ENCODE measurements at places on chromosomes 2 and 18.
A peak's percentile ranks its signal among the peaks of the same experiment; 100 is the strongest.

DNA sequence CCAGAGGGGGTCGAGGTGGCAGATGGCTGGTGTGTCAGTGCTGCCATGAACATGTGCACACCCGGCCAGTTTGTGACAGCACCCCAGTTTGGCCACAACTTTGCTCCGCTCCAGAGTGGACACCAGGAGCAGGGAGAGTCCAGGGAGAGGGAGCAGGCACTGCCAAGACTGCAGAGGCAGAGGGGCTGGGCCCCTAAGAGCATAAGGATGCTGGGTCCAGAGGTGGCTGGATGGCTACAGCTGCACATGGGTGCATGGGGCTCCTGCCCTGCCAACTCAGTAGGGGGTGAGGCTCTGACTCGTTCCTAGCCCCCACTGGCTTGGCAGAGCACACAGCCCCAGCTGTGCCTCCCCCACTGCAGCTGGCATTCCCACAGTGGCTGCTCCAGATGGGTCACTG lies 999.2 kb upstream of the CRIM1 start:
- no peak for DNase-seq

GRCh38 chr2:215880970-215881369 lies 132.4 kb downstream of the MREG start:
- DNase-seq: no peak

- no peak for DNase-seq
Measured at GRCh38 chr18:71079606-71080005, 790.8 kb downstream of the SOCS6 start.

- no peak for DNase-seq
Measured at GRCh38 chr2:158097481-158097880, 4.2 kb upstream of the UPP2 start.

- DNase-seq: no peak
Measured at GRCh38 chr2:227025510-227025909, 138.5 kb downstream of the COL4A4 start.

- no peak for DNase-seq
Measured at GRCh38 chr2:204260162-204260877, 285.0 kb upstream of the PARD3B start.

GRCh38 chr2:144539289-144539782 lies 19.4 kb upstream of the ZEB2 start:
- no peak for DNase-seq

DNA sequence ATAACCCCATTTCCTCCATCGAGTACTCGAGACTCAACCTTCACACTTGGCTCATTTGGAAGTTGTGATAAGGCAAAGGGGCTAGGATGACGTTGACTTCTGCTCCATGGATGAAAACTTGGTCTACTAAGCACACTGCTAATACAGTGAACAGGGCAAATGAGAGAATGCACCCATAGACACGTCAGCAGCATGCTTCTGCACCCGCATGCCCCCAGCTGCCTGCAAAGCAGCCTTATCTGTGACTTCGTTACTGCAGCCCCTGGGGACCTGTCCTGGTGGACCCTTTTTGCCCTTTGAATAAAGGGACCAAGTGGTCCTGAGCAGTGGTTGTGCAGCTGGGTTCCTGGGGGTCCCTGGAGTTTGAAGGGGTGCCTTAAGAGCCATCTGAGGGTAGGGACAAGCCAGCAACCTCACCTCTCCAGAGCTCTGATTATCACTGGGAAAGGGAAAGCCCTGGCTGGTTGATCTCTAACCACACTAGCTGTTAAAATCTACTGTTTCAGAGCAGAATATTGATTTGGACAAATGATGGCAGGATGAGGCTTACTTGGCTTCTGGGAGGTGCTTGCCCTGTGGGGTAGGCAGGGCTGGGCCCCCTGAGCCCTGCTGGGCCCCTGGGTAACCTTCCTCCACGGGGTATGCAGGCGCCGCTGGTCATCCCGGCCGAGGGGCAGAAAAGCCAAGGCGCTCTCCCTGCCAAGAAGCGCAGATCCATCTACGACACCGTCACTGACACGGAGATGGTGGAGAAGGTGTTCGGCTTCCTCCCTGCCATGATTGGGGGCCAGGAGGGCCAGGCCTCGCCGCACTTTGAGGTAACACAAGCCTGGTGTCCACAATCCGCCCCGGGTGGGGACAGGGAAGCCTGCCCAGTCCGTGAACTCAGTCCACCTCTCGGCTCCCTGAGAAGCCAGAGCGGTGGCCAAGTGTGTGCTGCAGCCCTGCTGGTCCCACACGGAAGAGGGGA lies 37.6 kb upstream of the GPR17 start:
- DNase-seq: no peak

- DNase-seq: no peak
Measured at GRCh38 chr2:157052685-157053224, 204.8 kb upstream of the GALNT5 start.

DNA sequence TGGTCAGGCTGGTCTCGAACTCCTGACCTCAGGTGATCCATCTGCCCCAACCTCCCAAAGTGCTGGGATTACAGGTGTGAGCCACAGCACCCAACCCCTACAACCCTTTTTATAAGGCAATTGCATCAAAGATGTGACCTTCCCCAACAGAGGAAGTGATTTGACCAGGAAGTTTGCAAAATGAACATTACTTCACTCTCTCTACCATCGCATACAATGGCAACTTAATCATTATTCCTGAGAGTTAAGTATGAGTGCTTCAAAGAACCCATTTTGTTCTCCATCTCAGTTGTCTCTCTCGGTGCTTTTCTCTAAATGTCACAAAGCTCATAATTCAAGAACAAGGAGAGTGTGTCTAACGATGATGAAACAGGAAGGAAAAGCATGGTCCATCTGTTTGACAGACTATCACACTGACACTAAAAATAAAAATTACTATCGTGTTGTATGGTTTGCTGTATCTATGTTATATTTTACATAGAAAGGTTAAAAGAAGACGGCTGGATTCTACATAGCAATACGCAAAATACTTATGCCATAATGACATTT lies 18.1 kb upstream of the CREG2 start:
- DNase-seq: no peak

- DNase-seq: no peak
Measured at GRCh38 chr18:27778441-27778840, 398.5 kb downstream of the CDH2 start.

- no peak for DNase-seq
Measured at GRCh38 chr18:62702259-62702658, 13.1 kb upstream of the PHLPP1 start.

- no peak for DNase-seq
Measured at GRCh38 chr18:22423878-22424564, 6.3 kb upstream of the CTAGE1 start.

- no peak for DNase-seq
Measured at GRCh38 chr2:168037778-168038177, 209.6 kb downstream of the STK39 start.

DNA sequence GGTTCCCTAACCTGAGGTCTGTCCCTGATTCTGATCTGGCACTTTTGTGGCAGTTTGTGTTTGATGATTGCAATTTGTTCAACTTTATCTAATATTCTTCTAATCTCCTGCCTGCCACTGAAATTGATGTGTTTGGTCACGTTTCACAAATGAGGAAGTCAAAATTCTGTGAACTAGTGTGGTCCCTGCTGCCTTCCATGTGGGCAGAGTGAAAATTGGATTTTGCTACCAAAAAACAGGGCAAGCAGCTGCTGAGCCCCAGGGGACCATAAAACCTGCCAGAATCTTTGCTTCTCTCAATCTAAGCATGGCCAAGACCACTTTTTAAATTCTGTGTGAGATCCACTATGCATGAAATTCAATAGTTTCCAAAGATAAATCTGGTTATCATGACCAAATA lies 195.5 kb upstream of the CYRIA start:
- no peak for DNase-seq

- no peak for DNase-seq
Measured at GRCh38 chr2:216757532-216757931, 62.2 kb upstream of the IGFBP5 start.

DNA sequence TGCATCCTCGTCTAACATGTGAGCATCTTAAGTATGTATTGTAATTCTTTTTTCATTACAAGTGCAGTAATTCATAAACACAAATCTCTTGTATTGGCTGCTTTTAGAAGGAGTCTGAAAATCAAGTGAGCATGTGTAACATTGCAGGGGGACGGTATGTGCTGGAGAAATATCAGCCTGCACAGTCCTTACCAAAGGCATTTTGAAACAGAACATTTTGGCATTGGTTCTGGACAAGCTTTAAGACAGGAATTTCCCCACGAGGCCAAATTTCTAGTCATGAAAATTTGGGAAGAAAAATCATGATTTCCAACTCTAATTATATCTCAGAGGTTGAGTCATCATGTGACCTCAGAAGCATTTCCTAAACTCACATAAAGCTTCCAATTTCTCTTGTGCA lies 24.7 kb upstream of the NRP2 start:
- no peak for DNase-seq

DNA sequence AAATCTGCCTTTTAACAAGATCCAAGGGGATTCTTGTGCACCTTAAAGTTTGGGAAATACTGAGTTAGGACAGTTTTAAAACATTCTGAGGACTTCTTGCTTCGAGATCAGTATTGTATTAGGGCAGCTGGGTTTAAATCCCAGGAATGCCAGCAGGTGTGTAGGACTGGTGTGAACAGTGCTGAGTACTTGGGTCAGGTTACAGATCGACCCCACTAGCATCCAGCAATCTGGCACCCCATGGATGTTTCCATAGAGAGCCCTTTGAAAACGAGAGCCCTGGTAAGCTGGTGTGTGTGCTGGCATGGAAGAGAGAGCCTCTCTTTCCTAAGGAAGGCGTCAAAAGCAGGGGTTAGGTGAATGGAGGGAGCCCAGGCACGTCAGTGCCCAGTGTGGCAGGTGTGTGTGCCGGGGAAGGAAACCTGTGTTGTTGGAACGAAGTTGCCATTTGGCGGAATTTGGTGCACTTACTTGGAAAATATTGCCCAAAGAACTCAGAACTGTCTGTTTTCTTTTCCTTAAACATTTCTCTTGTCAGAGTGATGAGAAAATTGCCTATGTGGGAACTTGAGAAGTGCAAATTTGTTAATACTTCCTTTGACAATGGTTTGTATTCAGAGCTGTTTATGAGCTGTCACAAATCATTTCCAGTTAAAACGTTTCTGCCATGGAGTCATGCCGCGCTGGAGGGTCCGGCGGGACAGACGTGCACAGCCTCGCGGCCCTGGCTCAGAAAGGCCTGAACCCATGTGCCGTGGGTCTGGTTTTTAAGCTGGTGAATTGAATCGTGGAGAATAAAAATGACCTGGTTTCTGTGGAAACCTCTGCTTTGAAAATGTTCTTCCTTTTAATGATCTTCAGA lies 38.1 kb downstream of the LDLRAD4 start:
- no peak for DNase-seq

DNA sequence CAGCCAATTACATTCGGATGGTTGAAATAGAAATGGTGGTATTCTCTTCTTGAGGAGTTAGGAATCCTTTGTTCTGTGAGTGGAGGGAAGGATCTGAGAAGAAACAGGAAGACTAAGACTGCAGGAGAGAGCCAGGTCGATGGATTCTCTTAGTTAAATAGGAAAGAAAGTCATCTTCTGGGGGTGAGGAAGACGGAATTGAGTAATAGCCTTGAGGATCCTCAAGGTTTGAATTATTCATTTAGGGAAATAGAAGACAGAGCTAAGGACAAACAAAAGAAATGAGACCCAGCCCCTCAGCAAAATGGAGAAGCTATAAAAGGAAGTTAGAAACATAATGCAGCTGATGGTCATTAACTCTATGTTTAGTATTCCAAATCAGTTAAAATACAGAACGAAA lies 1.8 kb downstream of the LAPTM4A start:
- DNase-seq: no peak

DNA sequence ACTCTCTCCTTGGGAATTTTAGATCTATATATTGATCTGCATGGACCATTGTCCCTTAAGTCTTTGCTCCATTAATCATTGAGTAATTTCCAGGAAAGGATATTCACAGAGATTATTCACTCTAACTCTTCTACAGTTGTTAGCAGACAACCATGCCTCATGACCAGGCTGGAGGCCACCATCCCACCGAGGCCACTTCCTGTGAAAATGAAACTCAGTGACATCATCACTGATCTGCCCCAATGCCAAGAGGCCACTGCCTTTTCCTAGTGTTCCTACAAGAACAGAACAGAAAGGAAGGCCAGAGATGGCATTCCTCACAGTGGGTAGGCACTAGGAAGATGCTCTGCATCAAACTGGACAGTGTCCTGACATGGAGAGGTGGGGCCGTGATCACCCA lies 161.3 kb downstream of the DTNA start:
- DNase-seq: no peak

DNA sequence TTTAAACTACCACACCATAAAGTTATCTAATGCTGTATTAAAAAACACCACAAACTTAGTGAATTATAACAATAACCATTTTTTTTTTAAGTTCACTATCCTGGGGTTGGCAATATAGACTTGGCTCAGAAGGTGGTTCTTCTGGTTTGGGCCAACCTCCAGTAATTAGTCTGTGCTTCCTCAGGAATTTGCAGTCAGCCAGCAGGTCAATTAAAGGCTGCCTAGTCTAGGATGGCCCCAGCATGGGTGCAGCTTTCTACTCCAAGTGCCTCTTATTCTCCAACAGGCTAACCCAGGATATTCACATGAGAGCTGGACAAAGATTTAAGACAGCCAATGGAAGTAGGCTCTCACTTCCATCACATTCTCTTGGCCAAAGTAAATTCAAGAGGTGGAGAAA lies 379.1 kb upstream of the FIGN start:
- DNase-seq: no peak

- DNase-seq: no peak
Measured at GRCh38 chr18:74745633-74746403, 148.1 kb downstream of the ZNF407 start.

DNA sequence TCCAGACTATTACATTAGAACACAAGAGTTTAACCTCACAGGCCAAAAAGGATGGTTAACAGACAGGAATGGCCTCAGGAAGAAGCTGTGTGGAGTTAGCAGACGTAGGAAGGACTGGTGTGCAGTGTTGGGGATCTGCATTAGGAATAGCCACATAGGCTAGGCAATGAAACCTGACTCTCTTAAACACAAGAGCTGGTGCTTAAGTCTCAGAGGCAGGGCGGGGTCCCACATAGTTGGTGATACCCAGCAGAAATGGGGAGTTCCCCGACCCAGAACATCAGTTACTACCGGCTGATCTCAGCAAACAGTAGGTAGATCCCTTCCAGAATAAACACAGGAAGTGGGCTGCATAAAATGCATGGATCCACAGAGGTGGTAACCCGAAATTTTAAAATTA lies 64.1 kb downstream of the CCDC93 start:
- no peak for DNase-seq

- DNase-seq: no peak
Measured at GRCh38 chr18:61549416-61549815, 216.2 kb downstream of the CDH20 start.

- peak; percentile 45 for DNase-seq
Measured at GRCh38 chr18:79528846-79529245, 133.1 kb downstream of the NFATC1 start.

DNA sequence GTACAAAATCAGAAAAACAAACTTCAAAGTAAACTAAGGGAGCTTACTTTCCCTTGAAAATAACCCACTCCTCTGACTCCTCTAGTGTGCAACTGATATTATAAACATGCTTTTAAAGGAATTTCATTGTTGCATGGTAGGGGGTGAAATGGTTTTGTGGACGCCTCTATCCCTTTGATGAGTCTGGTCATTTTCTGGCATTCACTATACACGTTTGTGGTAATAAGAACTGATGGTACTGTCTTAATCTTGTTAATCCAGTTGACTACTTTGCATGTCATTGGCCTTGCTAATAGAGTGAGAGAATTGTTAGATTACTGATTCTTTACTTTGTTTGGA lies 2.8 kb downstream of the INSIG2 start:
- no peak for DNase-seq

GRCh38 chr2:26344581-26345282 lies 1.2 kb upstream of the SELENOI start:
- no peak for DNase-seq

Measured in stimulated activated CD8-positive, alpha-beta memory T cell treated with anti-CD3 and anti-CD28 coated beads, Interleukin-4, amount 100 ng/mL, for 1 hour (primary cell).